Stimulated activated CD4-positive, alpha-beta T cell treated with anti-CD3 and anti-CD28 coated beads, Interleukin-12 subunit alpha, Interleukin-12 subunit beta, amount 100 ng/mL, for 48 hours (primary cell): ENCODE measurements at places on chromosomes 1 and 21.

DNA sequence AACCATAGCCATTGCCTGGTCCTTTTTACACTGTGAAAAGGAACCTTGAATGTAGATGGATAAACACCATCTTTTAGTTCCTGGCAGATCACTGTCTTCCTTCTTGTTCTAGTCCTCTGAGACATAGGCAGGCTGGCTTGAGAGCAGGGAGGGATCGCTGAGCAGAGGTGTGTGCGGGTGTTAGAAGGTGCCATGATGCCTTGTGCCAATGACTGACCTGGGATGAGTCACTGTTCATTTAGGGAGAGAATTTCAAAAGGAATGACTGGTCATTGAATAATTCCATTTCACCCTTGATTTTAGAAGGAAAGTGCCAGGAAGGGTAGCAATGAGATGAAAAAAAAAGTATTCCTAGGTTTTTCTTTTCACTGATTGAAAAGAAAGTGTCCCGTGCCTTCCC is 383.9 kb downstream of the KIF26B start:
- DNase-seq, result no peak

DNA sequence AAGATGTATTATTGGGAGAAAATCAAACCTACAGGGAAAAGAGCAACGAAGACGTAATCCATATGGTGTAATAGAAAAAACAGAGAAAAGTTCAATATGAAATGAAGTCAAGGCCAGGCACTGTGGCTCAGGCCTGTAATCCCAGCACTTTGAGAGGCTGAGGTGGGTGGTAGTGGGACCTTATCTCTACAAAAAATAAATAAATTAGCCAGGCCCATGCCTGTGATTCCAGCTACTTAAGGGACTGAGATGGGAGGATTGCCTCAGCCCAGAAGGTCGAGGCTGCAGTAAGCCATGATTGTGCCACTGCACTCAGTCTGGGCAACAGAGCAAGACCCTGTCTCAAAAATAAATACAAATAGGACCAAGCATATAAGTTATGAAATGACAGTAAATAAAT is 11.4 kb downstream of the DESI2 start:
- no peak for DNase-seq

GRCh38 chr21:28138272-28138671 is 854.4 kb downstream of the LTN1 start:
- no peak for DNase-seq

- no peak for DNase-seq
Observed at GRCh38 chr1:25001125-25001915, 71.2 kb upstream of the RUNX3 start.

DNA sequence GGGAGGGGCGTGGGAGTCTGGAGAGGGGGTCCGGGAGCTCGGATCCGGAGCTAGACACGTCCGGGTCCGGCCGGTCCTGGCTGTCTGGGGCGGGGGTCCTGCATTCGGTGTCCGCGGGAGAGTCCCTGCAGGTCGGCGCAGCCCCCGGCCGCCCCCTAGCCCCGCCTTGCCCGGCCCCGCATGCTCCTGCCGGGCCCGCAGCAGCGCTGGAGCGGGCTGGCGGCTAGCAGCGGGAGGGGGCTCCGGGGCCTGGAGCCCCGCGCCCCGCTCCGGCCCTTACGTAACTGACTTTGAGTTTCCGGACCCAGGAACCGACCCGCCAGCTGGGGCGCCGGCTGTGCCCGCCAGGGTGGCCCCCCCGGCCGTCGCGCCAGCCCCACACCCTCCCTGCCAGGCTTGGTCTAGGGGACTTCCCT is 26.9 kb upstream of the EPB41 start:
- DNase-seq, result no peak

DNA sequence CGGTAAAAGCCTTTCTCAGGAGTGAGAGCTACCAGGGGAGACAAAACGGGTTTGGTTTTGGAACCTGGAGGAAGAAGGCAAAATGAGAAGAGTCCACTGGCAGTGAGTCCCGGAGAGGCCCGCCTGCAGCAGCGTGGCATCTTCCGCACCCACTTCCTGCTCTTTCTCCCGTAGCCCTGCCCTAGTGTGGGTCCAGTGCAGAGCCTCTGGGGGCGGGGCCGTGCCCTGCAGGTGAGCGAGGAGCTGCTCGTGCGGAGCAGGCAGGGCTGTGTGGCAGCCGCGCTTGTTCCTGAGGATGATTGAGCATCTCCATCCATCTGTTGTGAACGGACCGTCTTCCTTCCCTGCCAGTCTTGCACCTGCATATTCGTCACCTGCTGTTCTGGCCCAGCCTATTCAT is 66.5 kb downstream of the PEX14 start:
- DNase-seq, result no peak

- DNase-seq, result no peak
Observed at GRCh38 chr1:64470665-64471217, 812 bp downstream of the CACHD1 start.

DNA sequence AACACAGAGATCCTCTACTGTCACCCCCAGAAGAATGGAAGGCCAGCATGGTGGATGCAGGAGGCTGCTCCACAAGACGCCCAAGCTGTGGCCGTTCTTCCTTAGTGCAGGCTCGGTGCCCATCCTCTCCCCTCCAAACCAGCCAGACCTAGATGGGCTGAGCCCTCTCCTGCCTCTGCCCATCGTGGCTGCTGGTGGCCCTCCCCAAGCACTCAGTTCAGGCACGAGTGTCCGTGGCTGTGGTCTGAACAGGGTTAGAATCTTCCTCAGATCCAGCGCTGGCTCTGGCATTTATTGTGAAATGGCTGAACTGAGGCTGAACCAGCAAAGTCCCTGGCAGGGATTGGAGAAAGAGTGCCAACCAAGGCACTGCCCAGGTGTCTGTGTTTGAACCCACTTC is 59.5 kb downstream of the TRIM11 start:
- DNase-seq, result no peak

GRCh38 chr1:164712131-164713036 is 153.4 kb downstream of the PBX1 start:
- no peak for DNase-seq

DNA sequence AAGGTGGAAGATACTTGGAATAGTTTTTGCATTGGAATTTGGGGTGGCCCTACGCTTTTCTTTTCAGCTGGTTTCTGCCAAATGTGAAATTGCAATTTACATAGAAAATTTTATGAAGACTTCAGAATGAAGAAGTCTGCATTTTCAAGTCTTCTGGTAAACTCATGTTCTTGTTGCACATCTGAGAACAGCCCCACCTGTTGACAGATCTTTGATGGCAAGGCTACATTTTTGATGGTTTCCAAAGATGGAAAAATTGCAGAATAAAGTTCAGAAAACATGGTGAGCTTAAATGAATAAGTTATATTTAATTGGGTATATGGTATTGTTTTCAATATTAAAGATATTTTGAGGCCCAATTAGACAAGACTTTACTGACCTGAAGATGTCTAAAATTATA is 25.4 kb downstream of the OLFM3 start:
- DNase-seq, result no peak

DNA sequence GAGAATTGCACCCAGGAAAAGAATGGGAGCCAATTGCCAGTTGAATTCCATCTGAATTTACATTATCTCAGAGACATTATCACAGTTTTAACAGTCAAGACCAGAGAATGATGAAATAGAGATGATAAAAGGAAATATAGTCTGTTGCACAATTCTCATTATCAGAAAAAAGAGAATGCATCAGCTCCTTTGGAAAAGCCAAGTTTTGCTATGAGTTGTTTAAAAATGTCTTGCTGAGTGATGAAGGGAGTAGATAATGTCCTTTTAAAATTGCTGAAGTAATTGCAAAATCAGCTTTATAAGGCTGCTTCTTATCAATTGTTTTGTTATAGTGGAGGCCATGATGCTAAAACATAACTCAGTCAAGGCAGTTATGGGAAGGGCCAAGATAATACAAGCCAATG is 37.9 kb upstream of the EEIG2 start:
- DNase-seq, result no peak

- no peak for DNase-seq
Observed at GRCh38 chr1:99634971-99635624, 10.8 kb upstream of the PALMD start.

DNA sequence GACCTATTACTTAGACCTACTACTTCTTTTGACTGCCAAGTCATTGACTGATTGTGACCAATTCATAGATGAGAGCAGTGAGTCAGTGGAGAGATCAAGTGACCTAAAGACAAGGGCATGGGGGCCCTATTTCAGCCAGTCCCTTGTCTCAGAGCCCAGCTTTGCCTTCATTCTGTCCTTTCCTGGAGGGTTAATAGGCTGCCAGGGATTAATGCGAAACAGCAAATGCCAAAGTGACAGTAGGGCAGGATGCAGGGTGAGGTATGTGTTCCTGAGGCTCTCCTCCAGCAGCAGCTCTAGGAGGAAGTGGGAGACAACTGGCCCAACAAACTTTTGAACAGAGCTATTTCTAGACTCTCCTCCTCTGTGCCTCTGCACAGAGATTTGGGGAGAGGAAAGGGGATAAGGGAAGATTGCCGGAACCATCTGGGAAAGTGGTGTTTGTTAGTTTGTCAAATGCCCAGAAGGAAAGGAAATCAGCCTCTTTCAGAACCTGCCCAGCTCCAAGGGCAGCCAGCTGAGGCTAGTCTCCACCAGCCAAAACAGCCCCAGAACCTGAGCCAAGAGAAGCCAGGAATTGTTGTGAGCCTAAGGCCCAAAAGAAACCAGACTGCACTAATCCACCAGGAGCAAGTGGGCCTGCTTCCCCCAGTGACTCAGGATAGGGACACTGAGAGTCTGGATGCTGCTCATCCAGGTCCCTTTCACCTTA is 4.9 kb upstream of the S100A3 start:
- no peak for DNase-seq

DNA sequence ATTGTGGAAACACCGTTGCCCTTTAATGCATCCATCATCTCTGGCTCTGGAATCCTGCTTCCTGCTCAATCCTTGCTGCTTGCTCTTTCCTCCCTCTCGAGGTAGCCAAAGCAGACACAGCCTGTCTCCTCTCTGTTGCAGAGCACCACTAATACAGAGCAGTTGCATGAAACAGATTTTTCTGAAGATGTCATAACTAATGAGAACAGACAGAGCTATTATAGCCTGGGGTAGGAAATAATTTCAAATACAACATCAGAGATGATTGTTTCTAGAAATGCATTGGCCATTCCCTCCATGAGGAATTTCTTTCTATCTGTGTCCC is 23.3 kb upstream of the ACBD6 start:
- no peak for DNase-seq

GRCh38 chr21:23977971-23978370 is 1629.3 kb downstream of the MRPL39 start:
- DNase-seq, result no peak

GRCh38 chr1:53890522-53890941 is 935 bp upstream of the YIPF1 start:
- peak; percentile 7 for DNase-seq

DNA sequence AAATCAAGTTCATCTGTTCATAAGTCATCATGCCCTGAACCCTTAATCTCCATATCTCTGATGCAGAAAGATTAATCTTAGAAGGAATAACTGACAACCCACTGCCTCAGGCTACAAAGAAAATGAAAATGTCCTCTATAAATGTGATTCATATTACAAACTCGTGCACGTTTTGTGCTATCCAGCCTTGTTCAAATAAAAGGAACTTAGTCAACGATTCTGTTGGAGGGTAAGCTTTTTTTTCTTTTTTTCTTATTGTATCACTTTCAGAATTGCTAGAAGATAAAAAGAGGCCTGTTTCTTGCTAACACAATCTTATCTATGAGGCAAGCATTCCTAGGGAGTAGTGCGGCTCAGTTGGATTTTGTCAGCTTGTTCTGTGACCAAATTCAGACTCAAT is 228.4 kb downstream of the TM2D1 start:
- no peak for DNase-seq

DNA sequence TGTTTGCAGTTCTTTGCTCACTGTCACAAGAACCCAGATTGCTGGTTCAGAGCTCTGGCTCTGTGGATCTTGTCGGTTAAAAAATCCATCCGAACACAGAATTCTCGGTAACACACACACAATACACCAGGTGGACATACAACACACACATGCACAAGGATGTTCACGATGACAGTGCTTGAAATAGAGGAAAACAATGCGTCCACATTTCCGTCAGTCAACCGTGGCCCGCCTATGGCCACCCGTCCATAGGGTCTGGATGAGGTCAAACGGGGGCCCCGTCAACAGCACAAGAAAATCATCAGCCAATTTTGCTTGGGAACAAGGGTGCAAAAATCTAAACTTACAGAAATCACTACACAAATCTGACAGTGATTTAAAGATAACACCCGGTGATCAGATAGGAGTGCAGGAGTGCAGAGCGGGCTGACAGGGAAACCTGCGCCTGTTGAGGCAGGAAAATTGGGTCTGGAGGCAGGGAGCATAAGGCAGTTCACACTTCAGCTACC is 50.4 kb upstream of the SLC19A1 start:
- no peak for DNase-seq

- DNase-seq, result no peak
Observed at GRCh38 chr1:34770891-34771504, 10.0 kb upstream of the GJB3 start.

DNA sequence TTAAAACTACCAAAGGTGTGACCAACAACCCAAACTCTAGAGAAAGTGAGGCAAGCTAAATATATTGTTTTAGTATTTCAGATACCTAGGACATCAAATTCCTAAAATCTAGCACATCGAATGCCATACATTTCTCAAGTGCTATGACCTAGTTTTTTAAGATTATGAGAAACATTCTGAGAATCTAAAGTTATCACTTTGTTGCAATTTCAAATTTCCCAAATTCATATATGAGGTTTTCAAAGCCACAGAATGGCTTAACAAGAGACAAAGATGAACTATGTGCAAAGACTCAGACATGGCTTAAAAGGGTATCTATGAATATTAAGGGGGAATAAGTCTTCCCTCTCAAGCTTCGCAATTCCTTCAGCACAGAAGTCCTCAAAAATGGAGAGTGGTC is 6.8 kb downstream of the SCYL3 start:
- no peak for DNase-seq

- no peak for DNase-seq
Observed at GRCh38 chr1:20271498-20272400, 18.9 kb upstream of the VWA5B1 start.

DNA sequence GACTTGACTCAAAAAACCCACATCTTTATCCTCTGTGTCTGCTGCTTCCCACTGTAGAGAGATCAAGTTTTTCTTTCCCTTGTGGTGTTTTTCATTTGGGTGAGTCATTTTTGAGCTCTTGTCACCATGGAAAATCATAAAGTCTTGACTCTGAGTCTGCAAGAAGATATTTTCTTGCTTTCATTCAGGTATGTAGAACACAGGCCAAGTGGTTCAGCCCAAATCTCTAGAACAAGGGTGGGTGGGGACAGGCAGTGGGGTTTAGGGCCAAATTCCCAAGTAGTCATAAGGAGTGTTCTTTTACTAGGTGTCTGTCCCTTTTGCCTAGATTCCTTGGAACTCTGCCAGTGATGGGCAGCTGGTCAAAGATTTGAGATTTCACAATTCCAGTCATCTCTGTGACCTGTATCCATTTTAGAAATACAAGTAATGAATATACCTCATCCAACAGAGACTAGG is 21.5 kb upstream of the ARHGAP29 start:
- no peak for DNase-seq

DNA sequence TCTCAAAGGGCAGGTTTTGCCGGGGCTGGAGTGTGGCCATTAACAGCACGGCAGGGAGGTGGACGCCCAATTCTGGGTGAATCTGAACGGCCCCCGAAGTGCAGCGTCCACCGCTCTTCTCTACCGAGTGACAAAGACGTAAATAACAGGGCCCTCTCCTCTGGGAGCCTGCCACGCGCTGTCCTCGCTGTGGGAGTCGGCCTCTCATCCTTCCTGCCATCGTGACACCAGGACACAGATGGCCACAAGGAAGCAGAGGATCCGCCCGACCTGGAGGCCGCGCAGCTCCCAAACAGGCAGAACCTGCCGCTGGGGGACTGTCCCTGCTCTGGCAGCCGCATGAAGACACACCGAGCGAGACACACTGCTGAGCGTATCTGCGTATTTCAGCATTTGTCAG is 12.1 kb upstream of the CDK11B start:
- no peak for DNase-seq

- no peak for DNase-seq
Observed at GRCh38 chr1:161074676-161075368, 5.1 kb upstream of the ARHGAP30 start.
